ENCODE measurements at places on chromosomes 13 and 19.

- no peak for DNase-seq
These were observed 24.8 kb downstream of the MAP4K1 start for GRCh38 chr19:38592940-38593339.

DNA sequence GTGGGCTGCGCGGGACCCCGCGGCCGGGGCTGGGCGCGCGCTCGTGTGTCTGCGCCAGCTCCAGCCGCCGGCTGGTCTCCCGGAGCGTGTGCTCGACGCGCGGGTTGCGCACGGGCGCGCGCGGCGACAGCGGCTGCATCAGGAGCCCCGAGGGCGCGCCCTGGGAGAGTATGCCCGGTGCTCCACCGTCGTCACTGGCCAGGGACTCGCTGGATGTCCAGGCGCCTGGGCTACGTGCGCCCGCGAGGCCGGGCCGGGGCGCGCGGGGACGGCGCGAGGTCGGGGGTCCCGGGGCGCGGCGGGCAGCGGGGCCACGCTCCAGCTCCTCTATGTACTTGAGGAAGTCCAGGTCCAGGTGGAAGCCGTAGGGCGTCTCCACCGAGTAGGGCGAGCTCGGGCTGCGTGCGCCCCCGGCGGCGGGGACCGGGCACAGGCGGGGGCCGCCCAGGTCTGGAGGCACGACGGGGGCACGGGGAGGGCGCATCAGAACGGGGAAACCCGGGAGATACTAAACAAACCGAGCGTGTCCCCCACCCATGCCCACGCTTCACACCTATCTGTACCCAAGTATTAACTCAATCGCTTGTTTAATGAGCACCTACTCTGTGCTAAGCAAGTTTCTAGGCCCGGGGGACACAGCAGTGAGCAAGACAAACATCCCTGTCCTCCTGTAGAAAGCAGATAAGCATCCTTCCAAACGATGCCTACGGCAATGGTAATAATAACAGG lies 7.6 kb downstream of the KANK3 start:
- DNase-seq: no peak

GRCh38 chr13:23751195-23751594 lies 138.0 kb downstream of the MIPEP start:
- DNase-seq: no peak

- DNase-seq: no peak
These were observed 13.3 kb upstream of the ZNF57 start for GRCh38 chr19:2887391-2887914.

GRCh38 chr13:51838240-51838846 lies 6.6 kb downstream of the TMEM272 start:
- no peak for DNase-seq

GRCh38 chr13:21615427-21615826 lies 11.5 kb upstream of the MICU2 start:
- DNase-seq: no peak

- no peak for DNase-seq
These were observed 9.8 kb downstream of the AP1M1 start for GRCh38 chr19:16207490-16208025.

DNA sequence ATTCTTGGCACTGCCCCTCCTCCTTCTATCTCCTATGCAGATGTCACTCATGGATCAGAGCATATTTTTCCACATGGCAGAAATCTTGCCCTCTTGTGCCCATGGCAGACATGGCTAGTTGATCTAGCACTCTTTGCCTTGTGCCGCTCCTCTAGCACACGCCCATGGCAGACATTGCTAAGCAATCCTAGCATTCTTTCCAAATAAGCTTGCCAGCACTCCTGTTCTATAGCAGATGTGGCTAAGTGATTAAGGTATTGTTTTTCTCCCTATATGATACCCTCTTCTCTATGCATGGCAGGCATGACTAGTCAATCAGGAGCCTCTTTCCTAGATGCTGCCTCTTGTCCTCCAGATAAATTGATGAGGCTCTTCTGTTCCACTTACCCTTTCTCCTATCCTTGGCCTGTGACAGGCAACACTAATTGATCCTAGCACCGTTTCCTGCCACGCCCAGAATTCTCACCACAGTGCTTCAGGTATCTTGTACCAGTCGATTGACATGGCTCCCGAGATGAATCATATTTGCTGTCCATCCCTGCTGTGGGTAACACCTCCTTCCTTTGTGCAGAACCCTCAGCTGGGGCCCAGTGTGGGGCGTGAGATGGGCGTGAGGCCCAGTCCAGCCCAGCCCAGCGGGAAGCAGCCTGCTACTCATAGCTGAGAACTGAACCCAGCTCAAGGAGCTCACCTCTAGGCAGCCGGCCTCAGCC lies 26.9 kb downstream of the TMED1 start:
- no peak for DNase-seq

- DNase-seq: no peak
These were observed 19.9 kb upstream of the ACOD1 start for GRCh38 chr13:76928456-76928855.

- DNase-seq: no peak
These were observed 65.9 kb downstream of the ENOX1 start for GRCh38 chr13:43720780-43721397.

DNA sequence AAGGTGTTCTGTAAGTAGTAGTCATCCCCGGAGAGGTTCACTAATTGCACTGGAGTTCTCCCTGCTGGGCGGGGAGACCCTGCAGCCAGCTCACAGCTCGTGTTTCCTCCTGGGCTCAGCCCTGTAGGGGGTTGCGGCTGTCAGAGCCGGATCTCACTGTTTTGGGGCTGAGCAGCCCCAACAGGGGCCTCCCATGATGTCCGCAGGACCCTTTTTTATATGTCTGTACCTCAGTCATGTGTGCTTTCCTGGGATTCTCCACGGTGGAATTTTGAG lies 130.2 kb upstream of the MCF2L start:
- no peak for DNase-seq

GRCh38 chr13:68026077-68026476 lies 795.9 kb upstream of the PCDH9 start:
- no peak for DNase-seq

DNA sequence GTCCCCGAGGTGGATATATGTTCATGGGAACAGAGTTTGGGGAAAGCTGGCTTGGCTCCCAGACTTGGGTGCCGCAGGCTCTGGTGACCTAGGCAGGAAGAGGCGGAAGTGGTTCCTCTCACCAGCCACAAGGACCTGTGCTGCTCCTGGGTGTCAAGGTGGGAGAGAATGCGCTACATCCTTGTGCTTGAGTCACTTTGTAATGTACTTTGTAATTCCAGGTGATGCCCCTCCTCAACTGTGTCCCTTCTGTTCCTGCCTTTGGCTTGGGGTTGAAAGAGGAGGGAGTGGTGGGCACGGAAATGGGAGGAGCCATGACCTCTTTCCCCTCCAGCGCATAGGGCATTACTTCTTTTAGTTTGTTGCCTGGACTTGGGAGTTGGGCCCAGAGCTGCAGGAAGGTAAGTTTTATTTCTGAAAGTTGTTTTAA lies 10.9 kb downstream of the GARRE1 start:
- no peak for DNase-seq

GRCh38 chr19:40452016-40452415 lies 7.9 kb upstream of the SERTAD3 start:
- no peak for DNase-seq

DNA sequence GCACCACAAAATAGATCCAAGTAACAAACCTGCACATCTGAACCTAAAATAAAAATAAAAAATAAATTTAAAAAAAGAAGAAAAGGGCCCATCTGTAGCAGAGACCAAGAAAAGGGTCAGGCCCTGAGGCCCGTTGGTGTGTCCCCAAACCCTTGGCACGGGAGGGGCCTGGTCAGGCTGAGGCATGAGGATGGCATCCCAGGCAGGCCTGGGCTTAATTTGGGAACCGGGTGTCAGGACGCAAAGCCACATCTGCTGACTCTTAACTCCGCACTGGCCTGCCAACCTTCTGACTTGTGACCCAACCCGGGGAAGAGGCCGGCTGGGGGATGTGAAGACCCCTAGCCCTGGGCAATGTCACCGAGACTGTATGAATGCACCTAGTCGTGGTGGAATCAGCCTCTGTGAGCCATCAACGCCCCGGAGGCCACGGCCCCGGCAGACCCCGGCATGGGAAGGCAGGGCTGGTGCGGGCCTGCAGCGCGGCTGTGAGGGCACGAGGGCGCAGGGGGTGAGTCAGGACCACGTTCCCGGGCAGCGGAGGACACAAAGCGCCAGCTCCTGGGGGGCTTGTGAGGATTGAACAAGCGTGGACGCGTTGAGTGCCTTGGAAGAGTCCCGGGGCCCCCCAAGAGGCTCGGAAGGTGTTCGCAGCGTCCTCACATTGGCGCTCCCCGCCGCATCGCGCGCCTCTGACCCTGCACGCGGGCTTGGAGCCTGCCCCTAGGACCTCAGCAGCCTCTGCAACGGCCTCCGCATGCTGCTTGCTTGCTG lies 38.2 kb downstream of the ATP12A start:
- no peak for DNase-seq

DNA sequence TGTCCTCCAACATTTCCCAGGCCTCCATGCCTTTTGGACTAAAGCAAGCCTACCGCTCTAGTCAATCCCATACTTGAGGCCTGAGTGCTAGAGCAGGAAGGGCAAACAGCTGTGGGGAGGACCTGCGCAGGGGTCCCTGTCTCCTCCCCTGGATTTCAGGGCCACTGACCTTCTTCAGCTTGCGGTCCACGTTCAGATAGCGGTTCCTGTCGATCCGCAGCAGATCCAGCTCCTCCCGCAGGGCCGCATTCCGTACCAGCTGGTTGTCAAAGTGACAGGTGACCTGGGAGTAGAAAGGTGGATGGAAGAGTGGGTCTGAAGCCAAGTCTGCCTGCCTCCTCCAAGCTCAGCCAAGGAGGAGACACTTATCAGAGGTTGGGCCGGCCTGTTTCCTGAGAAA lies 14.0 kb upstream of the EMP3 start:
- DNase-seq: no peak

DNA sequence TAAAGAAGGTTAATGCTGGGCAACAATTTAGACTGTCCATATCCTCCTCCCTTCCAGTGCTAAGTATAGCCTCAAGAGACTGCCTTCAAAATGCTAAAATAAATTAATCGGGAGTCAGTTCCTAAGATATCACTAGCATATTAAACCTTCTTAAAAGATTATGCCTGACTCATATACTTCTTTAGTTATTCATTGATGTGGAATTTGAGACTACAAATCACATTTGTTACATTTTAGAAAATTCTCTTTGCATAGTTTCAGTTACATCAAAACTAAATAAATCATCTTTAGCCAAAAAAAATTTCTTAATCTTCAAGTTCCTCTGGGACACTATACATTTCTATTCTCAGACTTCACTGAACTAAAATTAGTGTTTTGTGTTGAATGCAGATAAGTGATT lies 769.1 kb downstream of the PCDH9 start:
- no peak for DNase-seq

DNA sequence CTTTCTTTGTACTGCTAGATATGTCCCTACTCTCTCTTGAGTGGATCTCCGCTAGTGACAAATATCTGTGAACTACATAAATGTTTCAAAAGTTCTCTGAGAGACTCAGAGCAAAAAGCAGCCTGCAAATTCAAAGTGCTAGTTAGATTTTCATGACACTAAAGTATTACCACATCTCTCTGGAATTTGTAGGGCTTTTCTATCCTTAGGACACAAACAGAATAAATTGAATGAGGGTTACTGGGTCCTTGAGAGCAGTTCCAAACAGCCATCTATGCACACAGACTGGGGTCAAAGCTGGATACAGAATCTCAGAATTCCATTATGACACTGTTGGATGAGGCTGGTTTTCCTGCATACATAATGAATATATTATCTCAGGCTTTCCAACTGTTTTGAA lies 953.2 kb downstream of the DIAPH3 start:
- DNase-seq: no peak

DNA sequence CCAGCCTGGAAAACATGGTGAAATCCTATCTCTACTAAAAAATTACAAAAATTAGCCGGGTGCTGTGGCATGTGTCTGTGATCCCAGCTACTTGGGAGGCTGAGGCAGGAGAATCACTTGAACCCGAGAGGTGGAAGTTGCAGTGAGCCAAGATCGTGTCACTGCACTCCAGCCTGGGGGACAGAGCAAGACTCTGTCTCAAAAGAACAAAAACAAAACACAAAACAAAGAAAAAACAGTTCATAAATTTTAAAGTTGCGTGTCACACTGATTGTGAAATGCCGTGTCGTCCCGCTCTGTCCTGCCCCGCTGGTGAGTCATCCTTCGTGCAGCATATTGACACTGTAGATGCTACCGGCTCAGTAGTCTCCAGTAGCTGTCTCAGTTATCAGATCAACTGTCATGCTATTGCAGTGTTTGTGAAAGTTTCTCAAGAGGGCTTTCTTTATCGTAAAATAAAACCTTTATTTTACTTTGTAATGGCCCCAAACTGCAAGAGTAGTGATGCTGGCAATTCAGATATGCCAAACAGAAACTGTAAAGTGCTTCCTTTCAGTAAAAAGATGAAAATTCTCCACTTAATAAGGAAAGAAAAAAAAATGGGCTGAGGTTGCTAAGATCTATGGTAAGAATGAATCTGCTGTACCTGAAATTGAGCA lies 36.4 kb upstream of the IGFL1 start:
- DNase-seq: no peak

DNA sequence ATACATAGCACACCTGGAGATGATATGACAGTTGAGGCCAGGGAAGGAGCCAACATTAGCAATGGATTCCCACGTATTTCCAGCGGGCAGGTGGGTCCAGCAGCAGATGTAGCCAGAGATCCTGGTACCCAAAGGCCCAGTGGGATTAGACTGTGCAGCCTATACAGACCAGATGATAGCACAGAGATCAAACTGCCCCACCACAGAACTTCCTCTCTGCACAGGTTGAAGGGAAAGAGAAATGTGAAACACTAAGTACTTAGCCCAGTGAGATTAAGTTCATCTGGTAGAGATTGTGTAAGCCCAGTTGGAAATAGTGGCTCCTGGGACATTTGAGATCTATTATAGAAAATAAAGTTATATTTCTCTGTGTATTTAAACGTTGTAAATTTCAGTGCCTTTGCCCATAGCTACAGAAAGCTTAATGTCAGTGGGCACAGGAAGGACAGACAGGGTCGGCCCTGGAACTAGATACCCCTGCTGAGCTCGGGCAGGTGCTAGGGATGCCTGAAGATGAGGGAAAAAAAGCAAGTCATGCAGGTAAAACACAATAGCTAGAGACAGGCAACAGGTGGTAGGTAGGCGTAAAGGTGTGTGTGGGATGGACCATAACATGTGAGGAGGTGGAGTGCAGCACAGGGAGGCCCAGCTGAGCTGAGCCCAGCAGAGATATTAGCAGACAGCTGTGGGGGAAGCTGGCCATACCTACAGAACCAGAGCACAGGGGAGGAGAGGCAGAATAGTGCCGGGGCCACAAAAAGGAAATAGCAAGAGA lies 27.3 kb upstream of the SPATA13 start:
- DNase-seq: no peak

DNA sequence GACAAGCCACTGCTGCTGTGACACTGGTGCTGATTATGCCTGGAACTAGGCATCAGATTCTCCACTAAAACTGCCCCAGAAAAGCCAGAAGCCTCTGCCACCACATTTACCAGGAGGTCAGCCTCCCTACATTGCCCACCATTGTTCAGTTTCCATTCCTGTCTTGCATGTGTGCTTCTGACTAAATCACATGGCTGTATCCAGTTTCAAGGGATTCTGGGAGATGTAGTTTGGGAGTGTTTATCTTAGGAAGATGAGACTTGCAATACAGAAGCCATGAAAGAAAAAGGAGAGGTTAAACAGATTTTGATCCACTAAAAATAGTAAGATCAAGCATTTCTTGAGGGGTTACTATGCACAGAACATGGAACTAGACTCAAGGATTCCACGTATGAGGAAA lies 40.7 kb upstream of the SERPINE3 start:
- no peak for DNase-seq

Measured in T-helper 9 cell (primary cell).